ENCODE measurements at places on chromosomes 12 and 14.

DNA sequence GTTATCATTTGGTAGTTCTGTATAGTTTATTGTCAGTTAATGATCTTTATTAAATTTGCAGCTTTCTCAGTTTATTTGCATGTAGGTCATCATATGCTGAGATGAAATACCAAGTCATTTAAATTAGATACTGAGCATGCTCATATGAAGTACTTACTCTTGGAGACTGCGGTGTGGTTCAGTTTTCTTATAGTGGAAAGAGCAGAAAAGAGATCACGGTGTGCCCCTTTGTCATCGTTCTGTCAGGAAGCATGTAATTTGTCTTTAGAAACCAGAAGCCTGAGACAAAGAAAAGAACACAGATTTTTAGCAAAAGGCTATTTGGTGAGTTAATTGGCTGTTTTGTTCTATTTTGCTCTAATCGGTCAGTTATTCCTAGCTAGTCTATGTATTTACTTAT, 75.6 kb downstream of the PLEKHA5 start:
- DNase-seq, result no peak

- DNase-seq, result no peak
Measured at GRCh38 chr12:49869816-49870500, 27.1 kb upstream of the BCDIN3D start.

- no peak for DNase-seq
Measured at GRCh38 chr12:19915392-19916195, 452.7 kb upstream of the PDE3A start.

GRCh38 chr12:57754411-57755193, at the start of gene MARCHF9:
TSS of gene MARCHF9 (plus strand) at chr12:57755103. CDS start at chr12:57755529, 426 bp downstream.
- no peak for DNase-seq

DNA sequence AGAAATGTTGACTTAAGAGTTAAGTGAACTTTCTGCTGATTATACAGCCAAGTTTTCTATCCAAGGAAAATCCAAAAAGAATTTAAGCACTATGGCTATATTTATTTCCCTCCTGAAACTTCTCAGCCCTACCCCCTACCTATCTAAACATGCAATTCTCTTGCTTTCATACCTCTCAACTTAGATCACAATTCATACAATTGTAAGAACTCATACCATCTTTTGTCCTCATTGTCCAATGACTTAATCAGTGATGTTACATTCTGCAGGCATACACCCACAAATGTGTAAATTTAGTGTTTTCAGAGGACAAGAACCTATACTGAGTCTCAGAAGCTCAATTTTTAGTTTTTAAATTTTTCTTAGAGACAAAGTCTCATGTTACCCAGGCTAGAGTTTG, 62.1 kb downstream of the ZFC3H1 start:
- no peak for DNase-seq

DNA sequence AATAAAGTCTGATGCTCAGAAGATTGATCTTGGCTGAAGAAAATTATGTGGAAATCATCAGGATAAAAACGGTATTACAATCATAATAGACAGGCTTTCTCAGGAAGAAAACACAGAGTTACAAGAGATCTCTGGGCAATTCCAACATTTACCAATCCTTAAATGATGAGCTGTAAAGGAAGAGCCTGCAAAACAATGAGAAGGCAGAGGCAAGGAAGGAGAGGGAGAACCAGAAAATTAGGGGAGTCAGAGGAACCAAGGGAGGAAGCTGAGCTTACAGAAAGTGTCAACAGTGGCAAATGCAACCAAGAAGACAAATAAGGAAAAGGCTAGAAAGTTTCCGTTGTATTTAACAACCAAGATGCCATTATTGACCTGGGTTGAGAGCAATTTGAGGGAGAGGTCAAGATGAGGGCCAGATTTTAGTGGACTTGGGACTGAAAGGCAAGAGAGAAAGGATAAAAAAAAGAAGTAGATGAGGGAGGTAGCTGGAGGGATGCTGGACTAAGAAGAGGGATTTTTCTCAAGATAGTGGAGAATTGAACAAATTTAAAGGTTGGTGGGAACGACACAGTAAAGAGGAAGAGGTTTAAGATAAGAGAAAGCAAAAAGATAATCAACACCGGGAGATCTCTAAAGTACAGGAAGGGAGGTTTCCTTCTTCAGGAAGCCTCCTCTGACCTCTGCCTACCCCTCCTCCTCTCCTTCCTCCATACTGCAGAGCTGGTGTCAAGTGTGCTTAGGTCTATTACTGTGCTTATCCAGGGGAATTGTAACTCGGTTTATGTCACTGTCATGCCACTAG, 116.9 kb downstream of the DUSP6 start:
- no peak for DNase-seq

DNA sequence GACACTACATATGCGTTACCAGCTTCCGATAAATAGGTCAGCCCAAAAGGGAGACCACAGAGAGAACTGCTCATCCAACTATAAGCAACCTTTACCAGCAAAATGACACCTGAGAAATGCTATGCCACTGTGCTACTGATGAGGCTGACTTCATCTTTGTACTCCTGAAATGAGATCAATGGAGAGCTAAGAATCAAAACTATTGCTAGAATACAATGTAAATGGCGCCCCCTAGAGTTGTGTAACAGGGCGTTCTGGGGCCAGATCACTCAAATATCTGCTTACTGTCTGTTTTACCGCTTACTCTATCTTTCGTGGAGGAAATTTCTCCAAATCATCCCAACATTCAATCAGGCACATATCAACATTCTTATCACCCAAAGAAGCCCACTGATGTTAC, 4.6 kb downstream of the ZNF384 start:
- no peak for DNase-seq

- no peak for DNase-seq
Measured at GRCh38 chr12:31272607-31273225, 53.2 kb downstream of the SINHCAF start.

DNA sequence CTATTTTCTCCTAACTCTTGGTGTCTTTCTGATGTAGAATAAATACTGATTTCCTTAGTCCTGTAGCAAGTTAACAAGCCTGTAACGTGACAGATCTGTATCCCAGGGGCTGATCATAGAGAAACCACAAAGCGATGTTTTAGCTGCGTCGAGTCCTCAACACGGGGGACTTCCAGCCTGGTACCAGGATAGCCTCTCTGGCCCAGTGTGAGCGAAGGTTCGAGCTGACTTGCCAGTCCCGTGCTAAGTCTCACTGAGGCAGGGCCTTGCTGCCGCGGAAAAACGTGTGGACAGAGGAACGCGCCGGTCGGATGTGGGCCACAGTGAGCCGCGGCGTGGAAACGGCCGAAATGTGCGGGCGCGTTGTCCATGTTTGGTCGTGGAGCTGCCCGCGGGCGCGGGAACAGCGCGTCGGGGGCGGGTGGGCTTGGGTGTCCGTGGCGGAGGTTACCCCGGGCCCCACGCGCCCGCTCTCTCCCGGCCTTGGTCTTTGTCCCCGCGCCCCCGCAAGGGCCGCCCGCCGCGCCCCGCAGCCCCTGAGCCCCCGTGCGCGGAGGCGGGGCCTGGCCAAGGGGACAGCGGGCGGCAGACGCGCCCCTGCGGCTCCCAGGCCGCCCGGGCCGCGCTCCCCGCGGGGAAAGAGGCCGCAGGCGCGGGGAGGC, 531 bp upstream of the EML1 start:
- DNase-seq, result no peak

- DNase-seq, result no peak
Measured at GRCh38 chr14:90643982-90644670, 172.1 kb downstream of the TTC7B start.

DNA sequence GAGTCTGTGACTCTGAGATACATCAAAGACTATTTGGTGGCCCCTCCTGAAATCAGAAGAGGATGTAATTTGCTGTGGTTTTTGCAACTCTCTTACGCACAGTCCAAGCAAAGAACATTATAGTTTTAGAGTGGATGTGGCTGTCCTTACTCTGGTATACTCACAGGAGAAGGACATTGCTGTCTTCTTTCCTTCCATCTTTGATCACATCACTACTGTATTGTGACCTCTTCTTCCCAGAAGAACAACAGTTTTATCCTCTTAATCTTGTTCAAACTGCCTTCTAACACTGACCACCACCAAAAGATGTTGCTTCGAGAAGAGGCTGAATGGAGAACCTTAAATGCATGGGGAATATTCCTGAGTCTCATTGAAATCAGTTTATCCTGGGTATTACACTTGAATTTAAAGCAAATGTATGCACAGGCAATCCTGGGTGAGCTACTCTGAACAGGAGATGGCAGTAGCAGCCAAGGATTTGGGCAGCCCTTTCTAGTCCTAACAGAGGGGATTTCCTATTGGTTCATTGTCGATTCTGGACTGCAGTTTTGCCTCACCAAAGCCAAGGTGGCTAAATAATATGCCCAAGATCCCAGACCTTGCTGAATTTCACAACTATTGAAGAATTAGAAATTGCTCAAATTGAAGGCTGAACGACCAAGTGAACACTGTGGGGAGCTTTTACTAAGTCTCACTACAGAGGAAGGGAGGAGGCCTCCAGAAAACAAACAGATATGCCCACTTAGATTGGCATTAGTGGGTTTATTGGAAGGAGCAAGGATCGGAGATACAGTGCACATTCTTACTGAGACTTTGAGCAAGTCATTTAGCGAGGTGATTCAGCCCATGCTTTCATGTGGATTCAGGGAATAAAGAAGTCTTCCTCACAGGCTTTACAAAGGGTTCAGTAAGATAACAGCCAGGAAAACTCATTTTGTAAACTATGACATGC, 282.8 kb downstream of the PAWR start:
- DNase-seq, result peak; percentile 70

GRCh38 chr14:99028521-99028920, 243.5 kb downstream of the BCL11B start:
- DNase-seq, result no peak

- DNase-seq, result no peak
Measured at GRCh38 chr12:5622280-5622679, 190.4 kb downstream of the NTF3 start.

- no peak for DNase-seq
Measured at GRCh38 chr14:38618514-38618913, 362.6 kb upstream of the CLEC14A start.

GRCh38 chr12:132505105-132505851, 15.3 kb downstream of the FBRSL1 start:
- no peak for DNase-seq

DNA sequence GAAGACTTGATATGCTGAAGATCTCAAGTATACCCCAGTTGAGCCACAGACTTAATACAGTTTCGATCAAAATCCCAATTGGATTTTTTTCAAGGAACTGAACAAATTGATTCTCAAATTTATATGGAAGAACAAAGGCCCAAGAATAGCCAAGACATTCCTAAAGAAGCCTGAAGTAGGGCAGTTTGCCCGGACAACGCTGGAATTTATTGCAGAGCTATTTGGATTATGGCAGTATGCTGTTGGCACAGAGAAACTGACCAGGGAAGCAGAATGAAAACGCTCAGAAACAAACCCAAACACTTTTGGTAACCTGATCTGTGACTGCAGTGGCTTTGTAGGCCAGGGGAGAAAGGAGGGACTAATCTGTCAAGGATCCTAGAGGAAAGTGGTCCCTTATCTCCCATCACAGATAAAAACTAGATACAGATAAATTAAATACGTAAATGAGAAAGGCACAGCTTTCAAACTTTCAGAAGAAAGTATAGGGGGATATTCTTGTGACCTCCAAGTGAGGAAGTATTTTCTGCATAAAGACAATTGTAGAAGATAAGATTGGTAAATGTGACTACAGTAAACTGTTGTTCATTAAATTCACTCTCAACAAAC, 35.9 kb upstream of the GSC start:
- no peak for DNase-seq

DNA sequence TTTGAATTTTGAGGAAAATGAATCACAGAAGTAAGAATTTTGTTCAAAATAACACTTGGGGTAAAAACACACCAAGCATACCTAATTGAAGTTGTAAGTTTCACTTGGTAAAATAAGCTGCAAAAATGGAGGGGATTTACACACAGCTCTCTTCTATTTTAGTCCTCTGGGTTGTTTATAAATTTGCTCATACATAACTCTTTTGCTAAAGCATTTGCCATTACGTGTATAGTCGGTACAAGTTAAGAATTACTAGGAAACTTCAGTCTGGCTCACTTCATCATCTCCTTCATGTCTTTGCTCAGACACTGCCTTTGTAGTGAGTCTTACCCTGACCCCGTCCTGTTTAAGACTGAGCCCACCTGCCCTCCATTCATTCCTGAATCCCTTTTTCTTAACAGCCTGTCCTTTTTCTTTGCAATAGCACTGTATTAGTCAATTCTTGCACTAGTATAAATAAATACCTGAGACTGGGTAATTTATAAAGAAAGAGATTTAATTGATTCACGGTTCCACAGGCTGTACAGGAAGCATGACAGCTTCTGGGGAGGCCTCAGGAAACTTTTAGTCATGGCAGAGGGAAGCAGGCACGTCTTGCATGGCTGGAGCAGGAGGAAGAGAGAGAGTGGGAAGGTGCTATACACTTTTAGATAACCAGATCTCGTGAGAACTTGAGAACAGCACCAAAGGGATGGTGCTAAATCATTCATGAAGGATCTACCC, 451.1 kb downstream of the PCNX1 start:
- DNase-seq, result no peak

GRCh38 chr14:84312551-84312950, 1217.4 kb upstream of the FLRT2 start:
- DNase-seq, result no peak

DNA sequence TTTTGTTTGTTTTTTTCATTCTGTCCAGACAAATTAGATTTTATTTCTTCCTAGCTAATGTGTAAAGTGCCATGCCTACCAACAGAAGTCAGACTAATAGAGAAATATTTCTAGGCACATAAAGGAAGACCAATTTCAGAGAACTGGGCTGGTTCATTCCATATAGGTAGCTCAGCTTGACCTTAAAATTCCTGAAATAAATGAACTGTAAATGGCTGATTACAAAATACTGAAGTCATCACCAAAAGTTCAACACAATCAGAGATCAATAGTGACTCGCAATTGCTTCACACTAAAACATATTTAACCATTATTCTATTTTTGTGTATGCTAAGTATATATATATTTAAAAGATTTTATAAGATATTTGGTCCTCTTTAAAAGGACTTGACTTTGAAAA, 34.2 kb downstream of the PTPRB start:
- peak; percentile 73 for DNase-seq

DNA sequence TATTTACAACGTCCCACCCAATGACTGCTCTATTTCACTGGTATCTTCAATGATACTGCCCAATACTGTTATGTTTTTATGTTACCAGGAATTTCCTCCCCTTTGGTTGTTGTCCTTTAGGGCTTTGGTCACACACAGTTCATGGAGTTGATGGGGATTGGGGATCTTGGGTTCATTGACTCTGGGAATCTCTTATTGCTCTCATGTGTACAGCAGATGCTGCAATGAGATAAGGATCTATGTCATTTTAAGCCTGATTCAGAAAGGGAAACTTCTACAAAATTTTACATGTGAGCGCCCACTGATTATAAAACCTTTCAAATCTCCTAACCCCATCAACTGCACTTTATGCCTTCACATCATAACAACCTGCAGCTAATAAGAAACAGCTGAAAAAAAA, 67.2 kb downstream of the FAR2 start:
- no peak for DNase-seq

GRCh38 chr14:26293909-26294308, 303.9 kb downstream of the NOVA1 start:
- no peak for DNase-seq
